ENCODE measurements at places on chromosomes 4 and X. TPM values are rescaled to one million over a fixed set of nuclear protein-coding genes. Genes with fewer than 3 reads are reported as not detected.

The MAP7D2 gene
- 0.22 TPM for total RNA-seq

The FAM47E gene
- total RNA-seq = 2.5 TPM

The OTC gene
- total RNA-seq = 0.36 TPM

- DNase-seq = no peak
These were observed 50.1 kb upstream of the NSUN7 start for GRCh38 chr4:40699648-40700047.

- no peak for DNase-seq
These were observed 17.1 kb upstream of the ARHGAP10 start for GRCh38 chr4:147714575-147715401.

DNA sequence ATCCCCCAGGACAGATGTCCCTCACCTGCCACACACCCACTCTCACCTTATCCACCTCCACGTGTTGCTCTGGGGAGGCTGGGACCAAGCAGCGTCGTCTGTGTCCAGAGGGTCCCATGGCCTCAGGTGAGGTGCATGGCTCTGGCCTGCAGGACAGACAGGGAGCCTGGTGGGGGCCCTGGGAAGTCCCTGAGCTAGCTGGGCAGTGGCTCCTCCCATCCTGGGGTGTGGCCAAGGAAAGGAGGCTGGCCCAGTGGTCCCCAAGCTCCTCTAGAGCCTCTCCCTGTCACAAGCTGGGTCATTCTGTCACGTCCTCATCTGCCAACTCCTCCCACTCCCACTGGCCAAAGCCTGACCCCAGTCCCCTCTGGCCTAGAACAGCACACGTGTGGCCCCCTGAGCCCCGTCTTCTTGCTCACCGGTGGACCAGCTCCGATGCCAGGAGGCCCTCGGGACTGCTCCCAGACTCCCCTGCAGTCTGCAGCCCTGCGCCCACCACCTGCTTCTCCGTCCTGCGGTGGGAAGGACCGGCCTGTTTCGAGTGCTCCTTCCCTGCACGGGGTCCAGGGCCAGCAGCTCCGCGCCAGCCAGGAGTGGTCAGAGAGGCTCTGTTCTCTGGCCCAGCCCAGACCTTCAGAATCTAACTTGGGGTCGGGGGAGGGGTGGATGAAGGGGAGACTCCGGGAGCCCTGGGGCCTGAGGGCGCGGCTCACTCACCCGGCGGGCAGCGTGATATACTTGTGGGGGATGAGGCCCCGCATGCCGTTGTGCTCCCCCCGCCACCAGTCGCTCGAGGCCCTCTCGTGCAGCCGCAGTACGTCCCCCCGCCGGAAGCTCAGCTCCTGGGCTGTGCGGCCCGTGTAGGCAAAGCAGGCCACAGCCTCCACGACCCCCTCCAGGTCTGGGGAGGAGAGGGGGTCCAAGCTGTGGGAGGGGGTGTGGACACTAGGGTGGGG, 4.8 kb downstream of the AVPR2 start:
- DNase-seq = peak; percentile 57

DNA sequence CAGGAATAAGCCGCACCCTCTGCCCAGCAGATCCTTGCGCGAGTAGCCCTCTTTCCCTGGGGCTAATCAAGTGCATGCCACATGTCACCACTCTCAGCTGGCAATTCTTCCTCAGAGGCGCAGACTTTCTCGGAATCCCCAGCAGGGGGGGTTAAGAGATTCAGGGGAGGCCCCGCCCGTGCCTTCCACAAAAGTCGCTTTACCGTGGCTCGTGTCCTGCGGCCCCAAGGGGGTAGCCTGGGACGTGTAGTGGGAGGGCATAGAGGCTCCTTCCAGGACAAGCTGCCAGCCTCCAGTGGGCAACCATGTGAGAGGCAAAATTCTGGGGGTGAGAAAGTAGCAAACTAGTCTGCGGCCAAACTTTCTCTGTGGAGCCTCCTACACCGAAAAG, 652 bp downstream of the SRPX start:
- peak; percentile 61 for DNase-seq

DNA sequence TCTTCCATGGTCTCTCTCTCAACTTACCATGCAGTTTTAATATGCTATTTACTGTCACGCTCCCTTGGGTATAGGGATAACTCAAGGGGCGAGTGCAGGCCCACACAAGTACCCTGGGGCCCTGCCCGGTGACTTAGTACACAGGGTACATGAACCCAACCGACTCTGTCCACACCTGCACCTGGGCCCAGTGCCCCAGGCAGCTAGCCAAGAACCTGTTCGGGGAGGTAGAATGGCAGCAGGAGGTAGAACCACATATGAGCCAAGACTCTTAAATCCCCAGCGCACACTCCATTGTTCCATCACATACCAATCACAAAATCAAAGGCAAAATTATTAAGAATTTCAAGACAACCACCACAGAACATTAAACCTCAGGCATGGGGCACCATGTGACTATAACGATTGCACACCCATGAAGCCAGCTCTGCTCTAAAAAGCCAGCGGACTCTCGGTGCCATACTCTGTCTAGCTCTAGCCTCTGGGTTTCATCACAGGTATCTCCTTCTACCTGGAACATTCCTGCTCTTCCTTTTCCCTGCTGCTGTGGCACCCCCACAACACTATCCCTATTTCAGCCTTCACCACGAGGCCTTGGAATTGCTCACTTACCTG, 14.6 kb downstream of the PHF8 start:
- no peak for DNase-seq

GRCh38 chr4:183445097-183445428, 627 bp downstream of the CDKN2AIP start:
- DNase-seq = peak; percentile 69

All from sciatic nerve (tissue), 2 donors.